ENCODE measurements at places on chromosomes 3 and 15. TPM values are rescaled to one million over a fixed set of nuclear protein-coding genes. Genes with fewer than 3 reads are reported as not detected.
A peak's percentile ranks its signal among the peaks of the same experiment; 100 is the strongest.

- DNase-seq = no peak
Observed at GRCh38 chr15:81939604-81940440, 106.0 kb downstream of the MEX3B start.

- peak; percentile 80 for DNase-seq
Observed at GRCh38 chr3:107431246-107432012, 54.2 kb downstream of the CCDC54 start.

DNA sequence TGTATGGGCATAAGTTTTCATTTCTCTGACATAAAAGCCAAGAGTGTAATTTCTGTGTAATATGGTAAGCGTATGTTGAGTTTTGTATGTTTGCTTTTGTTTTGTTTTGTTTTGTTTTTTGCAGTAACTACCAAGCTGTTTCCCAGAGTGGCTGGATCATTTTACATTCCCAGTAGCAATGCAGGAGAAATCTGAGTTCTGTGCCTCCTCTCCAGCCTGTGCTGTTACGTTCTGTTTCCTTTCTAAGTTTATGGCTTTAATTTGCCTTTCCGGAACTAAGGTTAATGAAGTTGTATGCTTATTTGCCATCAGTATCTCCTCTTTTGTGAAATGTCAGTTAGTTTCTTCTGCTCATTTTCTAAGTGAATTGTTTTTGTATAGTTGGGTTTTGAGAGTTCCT, 307.8 kb downstream of the GABRG3 start:
- no peak for DNase-seq

GRCh38 chr3:53104762-53105161, 25.5 kb downstream of the RFT1 start:
- no peak for DNase-seq

Gene ZNF619
- total RNA-seq = 7.2 TPM

Gene GLDN
- 0.56 TPM for total RNA-seq

Gene TBC1D2B
- total RNA-seq = 45.3 TPM

Gene CYP11A1
- not detected for total RNA-seq

Gene CHL1
- total RNA-seq = 35.5 TPM

Gene HESX1
- total RNA-seq = not detected

Gene GXYLT2
- 10.9 TPM for total RNA-seq

Gene TRAIP
- total RNA-seq = 11.3 TPM

Gene ILDR1
- total RNA-seq = not detected

Gene MYRIP
- total RNA-seq = 1.8 TPM

Gene SLC22A13
- 1.5 TPM for total RNA-seq

Gene LXN
- total RNA-seq = 1.2 TPM

Gene ABHD10
- total RNA-seq = 35.9 TPM

Gene ZIC4
- not detected for total RNA-seq

Gene NIPA2
- 121 TPM for total RNA-seq

Measured in glutamatergic neuron (in vitro differentiated cells).